ENCODE measurements at places on chromosomes 11 and 22.

GRCh38 chr11:123264431-123264780 lies 69.4 kb upstream of the CLMP start:
- DNase-seq: no peak
- H3K36me3 ChIP-seq: no peaks in the 10 kb centered on the region
- no peaks in the 10 kb centered on the region for H3K27me3 ChIP-seq
- no peaks in the 10 kb centered on the region for H3K4me1 ChIP-seq

DNA sequence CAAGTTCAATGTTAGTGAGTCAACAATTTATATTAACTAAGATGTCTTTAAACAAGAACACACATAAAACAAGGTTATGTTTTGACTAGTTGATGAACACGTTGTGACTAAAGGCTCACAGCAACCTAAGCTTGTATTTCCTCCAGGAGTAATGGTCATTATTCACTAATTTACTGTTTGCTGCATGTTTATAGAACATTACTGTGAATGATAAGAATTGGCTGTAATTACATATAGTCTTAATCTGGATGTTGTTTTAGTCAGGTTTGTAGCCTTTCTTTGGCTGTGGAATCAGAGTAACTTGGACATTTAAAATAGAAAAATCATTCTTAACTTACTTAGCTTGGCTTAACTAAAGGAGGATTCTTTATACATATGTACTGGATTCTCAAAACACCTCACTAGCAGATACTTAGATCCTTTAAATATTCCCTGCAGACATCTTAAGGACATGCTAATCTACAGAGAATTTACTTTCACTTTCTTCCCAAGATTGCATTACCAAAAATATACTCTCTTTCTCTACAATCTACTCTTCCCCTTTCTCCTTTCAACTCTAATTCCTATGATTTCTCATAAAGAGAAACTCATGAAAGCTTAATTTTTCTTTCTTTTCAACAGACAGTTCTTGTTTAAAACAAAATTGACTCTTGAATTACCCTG lies 319.7 kb upstream of the CTSC start:
- H3K4me1 ChIP-seq: no peaks in the 10 kb centered on the region
- H3K36me3 ChIP-seq: no peaks in the 10 kb centered on the region
- DNase-seq: no peak

DNA sequence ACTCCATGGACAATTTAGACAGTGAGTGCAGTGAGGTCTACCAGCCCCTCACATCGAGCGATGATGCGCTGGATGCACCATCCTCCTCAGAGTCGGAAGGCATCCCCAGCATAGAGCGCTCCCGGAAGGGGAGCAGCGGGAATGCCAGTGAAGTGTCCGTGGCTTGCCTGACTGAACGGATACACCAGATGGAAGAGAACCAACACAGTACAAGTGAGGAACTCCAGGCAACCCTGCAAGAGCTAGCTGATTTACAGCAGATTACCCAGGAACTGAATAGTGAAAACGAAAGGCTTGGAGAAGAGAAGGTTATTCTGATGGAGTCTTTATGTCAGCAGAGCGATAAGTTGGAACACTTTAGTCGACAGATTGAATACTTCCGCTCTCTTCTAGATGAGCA lies 51.4 kb downstream of the SPECC1L start:
- DNase-seq: no peak
- no peak overlapping the region for H3K4me3 ChIP-seq
- peaks cover 3% of the 10 kb centered on the region for H3K4me1 ChIP-seq
- peaks cover 18% of the 10 kb centered on the region for H3K36me3 ChIP-seq

DNA sequence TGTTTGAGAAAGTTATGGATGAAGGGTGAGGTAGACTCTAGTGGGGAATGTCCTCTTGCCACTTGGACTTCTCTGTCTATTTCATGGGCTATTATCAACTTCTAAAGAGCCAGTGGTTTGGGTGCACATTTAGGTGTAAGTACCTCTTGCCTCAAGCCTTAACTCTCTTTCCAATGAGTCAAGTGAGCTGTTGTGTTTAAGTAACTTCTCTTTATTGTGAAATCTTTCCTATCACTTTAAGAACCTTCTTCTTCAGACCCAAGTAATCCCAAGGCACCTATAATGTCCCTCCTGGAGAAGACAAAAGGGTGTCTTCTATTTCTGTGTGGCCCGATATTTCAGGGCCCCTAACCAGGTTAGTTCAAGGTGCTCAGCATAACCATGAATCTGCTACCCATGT lies 90.5 kb upstream of the VPREB1 start:
- no peaks in the 10 kb centered on the region for H3K4me1 ChIP-seq
- no peak for DNase-seq
- H3K27ac ChIP-seq: no peak overlapping the region
- no peaks in the 10 kb centered on the region for H3K27me3 ChIP-seq
- no peaks in the 10 kb centered on the region for H3K36me3 ChIP-seq

- H3K27me3 ChIP-seq: no peaks in the 10 kb centered on the region
- no peak overlapping the region for H3K27ac ChIP-seq
- H3K4me3 ChIP-seq: no peak overlapping the region
Measured at GRCh38 chr22:44057401-44057987, 33.4 kb downstream of the PARVB start.

DNA sequence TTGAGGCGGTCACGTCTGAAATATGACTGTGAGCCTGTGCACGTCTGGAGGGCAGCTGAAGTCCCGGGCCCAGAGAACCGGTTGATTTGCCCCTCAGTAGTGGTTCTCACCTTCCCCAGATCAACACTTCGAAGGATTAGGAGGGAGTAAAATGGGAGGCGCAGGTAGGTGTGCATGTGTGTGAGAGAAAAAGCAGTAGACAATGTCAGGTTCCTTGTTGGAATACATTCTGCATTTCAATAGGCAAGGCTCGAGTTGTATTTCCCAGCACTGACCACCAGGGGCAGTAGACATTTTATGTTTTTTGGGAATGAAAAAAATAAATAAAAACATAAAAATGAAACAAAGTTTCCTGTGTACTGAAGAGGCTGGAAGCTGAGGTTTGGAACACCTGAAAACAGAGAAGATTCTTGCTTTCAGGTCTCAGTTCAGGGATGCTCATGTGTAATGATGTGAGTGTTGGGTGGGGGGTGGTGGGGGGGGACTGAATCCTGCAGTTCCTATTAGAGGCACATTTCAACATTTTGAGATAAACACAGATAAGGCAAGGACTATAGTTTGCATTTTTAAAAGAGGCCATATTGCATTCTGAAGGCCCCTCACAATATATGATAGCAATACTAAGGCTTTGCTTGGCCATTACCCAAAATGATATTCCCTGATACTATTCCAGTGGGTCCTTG lies 333.9 kb downstream of the CADM1 start:
- H3K4me1 ChIP-seq: no peaks in the 10 kb centered on the region
- no peak overlapping the region for H3K27ac ChIP-seq
- H3K36me3 ChIP-seq: no peaks in the 10 kb centered on the region
- H3K27me3 ChIP-seq: no peaks in the 10 kb centered on the region
- no peak for DNase-seq

- no peaks in the 10 kb centered on the region for H3K27me3 ChIP-seq
- peaks cover 64% of the 10 kb centered on the region for H3K4me1 ChIP-seq
- no peak for DNase-seq
- H3K4me3 ChIP-seq: no peak overlapping the region
Measured at GRCh38 chr11:65383778-65384177, 1.3 kb upstream of the SLC25A45 start.

- H3K4me1 ChIP-seq: peaks cover 10% of the 10 kb centered on the region
- no peaks in the 10 kb centered on the region for H3K36me3 ChIP-seq
- no peaks in the 10 kb centered on the region for H3K27me3 ChIP-seq
- H3K4me3 ChIP-seq: no peak overlapping the region
- no peak for DNase-seq
Measured at GRCh38 chr11:112752563-112752962, 208.7 kb upstream of the NCAM1 start.

DNA sequence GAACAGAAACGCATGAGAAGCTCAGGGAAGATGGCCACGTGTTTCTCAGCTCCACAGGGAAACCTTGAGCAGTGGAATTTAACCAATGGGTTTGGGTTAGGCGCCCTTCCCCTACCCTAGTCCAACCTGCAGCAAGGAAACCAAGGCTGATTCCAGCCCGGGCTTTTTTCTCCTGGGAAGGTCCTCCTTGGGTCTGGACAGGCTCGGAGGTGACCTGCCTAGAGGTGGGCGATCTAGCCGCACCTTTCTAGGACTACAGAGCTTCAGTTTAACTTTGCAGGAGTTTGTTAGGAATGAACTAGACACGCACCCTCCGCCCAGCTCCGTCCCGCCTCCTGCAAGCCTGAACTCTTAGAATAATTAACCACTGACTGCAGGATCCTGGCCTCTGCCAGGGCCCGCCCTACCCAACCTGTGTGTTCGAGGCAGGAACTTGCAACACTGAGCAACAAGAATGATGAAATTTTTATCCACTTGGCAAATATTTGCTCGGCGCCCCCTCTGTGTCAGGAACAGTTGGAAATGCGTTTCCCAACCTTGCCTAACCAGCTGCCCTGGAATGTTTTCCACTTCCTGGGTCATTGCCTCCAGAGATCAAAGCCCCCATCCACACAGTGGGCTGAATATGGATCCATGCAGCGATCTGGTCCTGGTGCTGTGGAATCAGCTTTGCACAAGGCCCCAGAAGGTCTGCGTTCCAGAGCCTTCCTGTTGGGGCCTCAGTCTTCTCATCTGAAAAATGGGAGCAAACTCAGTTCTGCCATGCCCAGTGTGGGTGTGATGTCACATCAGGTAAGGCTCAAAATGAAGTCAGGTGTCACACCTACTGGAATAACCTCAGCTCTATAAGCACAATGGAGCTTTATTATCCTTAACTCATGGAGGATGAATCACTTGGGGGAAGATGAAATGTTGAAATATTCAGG lies 13.3 kb downstream of the MPST start:
- H3K4me3 ChIP-seq: no peak overlapping the region
- no peaks in the 10 kb centered on the region for H3K27me3 ChIP-seq

DNA sequence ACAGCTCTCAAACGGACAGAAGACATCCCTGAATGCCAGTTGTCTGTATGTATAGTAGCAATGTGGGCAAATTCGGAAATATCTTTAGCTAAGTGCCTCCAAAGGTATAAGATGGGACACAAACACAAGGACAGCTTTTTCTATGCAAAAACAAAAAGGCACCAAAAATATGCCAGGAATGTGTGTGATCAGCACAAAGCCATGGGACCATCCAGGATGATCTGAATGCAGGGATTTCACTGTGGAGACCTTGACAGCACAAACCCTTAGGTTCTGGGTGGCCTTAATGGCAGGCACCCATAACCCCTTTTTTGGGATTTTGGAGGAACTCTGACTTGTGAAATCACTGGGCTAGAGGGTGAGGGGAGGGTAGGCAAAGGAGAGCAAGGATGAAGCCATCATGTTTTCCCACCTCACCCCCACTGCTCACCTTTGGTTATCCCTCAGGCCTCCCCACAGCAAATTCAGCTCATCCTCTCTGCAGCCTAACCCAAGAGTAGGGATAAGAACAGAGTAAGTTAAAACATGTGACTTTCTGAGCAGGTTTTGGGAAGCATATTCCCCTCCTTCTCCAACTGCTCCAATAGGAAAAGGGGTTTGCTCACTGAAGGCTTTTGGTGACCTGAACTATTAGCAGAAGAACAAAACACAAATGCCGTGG lies 154.6 kb downstream of the SNX19 start:
- H3K27ac ChIP-seq: no peak overlapping the region
- no peaks in the 10 kb centered on the region for H3K36me3 ChIP-seq
- no peaks in the 10 kb centered on the region for H3K27me3 ChIP-seq

DNA sequence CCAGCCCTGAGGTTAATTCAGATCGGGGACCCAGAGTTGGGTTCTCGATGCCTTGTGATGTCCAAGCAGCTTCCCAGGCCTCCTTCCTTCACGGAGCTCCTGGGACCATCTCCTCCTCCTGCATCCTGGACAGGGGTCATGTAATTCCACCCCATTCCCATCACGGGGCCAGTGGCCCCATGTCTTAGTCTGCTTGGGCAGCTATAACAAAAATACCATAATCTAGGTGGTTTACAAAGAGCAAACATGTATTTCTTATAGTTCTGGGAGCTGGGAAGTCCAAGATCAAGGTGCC lies 41.7 kb upstream of the PRDM11 start:
- H3K4me3 ChIP-seq: no peak overlapping the region
- H3K27me3 ChIP-seq: no peaks in the 10 kb centered on the region
- H3K36me3 ChIP-seq: no peaks in the 10 kb centered on the region
- H3K27ac ChIP-seq: no peak overlapping the region
- H3K4me1 ChIP-seq: peaks cover 2% of the 10 kb centered on the region
- DNase-seq: no peak

DNA sequence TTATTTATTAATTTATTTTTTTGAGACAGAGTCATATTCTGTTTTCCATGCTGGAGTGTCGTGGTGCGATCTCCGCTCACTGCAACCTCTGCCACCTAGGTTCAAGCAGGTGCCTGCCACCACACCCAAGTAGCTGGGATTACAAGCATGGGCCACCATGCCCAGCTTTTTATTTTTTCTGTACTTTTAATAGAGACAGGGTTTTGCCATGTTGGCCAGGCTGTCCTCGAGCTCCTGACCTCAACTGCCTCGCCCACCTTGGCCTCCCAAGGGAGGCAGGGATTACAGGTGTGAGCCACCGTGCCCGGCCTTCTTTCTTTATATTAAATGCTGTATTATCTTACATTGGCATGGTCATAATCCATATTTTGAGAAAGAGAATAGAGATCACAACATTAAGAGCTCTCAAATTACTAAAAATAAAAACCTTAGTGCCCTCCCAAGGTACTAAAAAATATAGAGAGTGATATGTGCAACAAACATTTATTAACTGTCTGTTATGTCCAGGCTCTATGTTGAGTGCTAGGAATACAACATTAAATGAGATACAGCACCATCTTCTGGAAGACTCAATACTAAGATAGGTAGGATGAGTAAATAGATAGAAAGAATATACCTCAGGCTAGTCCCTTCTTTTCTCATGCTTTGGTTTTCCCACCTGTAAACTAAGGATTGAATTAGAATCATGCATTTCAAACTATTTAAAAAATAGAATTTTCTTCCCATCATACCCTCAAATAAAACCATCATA lies 84.1 kb downstream of the BBOX1 start:
- H3K27me3 ChIP-seq: no peaks in the 10 kb centered on the region
- DNase-seq: no peak
- H3K4me1 ChIP-seq: no peaks in the 10 kb centered on the region

DNA sequence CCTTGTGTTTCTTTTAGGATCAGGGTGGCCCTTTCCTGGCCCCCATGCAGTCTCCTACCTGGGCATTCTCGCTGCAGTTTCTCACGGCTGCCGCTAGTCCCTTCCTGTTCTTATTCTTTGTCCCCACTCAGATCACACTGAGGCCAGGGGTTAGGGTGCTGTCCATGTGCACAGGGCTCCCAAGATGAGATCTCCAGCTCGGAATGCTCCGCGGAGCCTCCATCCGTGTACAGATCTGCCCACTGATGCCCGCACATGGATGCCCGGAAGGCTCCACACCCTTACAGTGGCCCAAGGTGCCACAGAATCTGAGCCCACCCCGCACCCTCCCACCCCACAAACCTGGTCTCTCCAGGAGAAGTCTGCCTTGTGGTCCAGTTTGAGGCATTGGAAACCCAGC lies 457.3 kb downstream of the TBC1D22A start:
- H3K4me3 ChIP-seq: no peak overlapping the region
- H3K4me1 ChIP-seq: no peaks in the 10 kb centered on the region
- no peak for DNase-seq
- no peaks in the 10 kb centered on the region for H3K36me3 ChIP-seq
- H3K27me3 ChIP-seq: no peaks in the 10 kb centered on the region

GRCh38 chr11:119778391-119779194 lies 49.6 kb upstream of the NECTIN1 start:
- no peaks in the 10 kb centered on the region for H3K27me3 ChIP-seq
- DNase-seq: no peak
- no peak overlapping the region for H3K27ac ChIP-seq

GRCh38 chr11:108115500-108116140 lies 5.7 kb upstream of the ACAT1 start:
- no peaks in the 10 kb centered on the region for H3K36me3 ChIP-seq
- DNase-seq: peak; percentile 43
- peak overlapping the region; percentile 89 for H3K27ac ChIP-seq
- no peaks in the 10 kb centered on the region for H3K27me3 ChIP-seq
